ENCODE measurements at places on chromosomes 5 and 9. TPM values are rescaled to one million over a fixed set of nuclear protein-coding genes. Genes with fewer than 3 reads are reported as not detected.

DNA sequence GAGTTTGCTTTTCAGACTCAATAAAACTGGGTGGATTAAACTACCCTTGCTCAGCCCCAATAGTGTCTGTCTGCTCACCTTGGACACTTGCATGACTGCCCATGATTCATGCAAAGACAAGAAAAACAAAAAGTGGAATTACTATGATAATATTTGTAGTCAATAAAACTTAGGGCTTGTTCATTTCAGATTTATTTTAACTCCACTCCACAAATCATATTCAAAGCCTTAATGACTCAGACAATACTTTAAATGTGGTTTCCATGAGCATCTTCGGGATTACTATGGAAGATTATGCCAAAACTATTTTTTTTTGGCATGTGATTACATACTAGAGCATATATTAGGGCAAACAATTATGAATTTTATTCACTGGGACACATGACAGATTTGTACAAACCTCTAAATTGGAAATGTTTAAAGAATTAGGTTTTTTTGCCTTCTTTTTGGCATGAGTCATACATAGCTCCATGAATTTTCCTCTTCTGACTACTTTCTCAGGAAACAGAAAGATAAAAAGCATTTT, 468.9 kb downstream of the ACTL7B start:
- no peak overlapping the region for H3K4me3 ChIP-seq
- H3K27ac ChIP-seq, result no peak overlapping the region
- H3K36me3 ChIP-seq, result no peaks in the 10 kb centered on the region
- no peak for DNase-seq

GNA14 gene
- not detected for total RNA-seq

DNA sequence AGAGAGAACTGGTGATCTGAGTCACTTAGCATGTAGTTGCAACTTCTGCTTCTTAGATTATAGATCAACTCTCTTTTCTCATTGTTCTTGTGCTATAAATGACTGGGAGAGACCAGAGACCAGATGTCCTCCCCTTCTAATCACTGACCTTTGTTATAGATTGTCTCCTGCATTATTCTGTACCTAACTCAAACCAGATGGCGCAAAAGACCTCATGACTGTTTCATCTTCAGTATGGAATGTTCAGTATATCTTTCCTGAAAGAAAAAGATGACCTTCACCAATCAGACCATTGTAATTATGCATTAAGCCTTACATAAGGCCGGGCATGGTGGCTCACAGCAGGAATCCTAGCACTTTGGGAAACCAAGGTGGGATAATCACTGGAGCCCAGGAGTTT, 30.5 kb upstream of the ADAM19 start:
- H3K4me3 ChIP-seq, result no peak overlapping the region
- no peaks in the 10 kb centered on the region for H3K27me3 ChIP-seq
- DNase-seq, result no peak
- no peak overlapping the region for H3K27ac ChIP-seq

DNA sequence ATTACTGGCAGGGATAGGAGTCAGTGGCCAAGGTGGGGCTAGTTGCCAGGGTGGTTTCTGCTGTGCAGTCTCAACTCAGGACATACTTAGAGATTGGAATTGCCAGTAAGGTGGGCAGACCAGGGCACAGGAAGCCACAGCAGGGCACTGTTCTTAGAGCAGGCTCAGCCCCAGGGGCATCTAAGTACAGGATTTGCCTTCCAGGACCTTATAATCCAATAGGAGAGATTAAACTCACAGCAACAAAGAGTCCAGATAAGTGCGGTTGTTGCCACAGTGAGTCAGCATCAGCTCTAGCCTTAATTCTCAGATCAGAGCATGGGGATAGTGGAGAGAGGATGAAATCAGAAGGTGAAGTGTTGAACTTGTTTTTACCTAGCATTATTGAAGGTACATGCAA, 265.8 kb upstream of the TRPC7 start:
- H3K4me1 ChIP-seq, result no peaks in the 10 kb centered on the region
- no peaks in the 10 kb centered on the region for H3K36me3 ChIP-seq
- no peaks in the 10 kb centered on the region for H3K27me3 ChIP-seq
- no peak overlapping the region for H3K27ac ChIP-seq
- H3K4me3 ChIP-seq, result no peak overlapping the region
- DNase-seq, result no peak

DNA sequence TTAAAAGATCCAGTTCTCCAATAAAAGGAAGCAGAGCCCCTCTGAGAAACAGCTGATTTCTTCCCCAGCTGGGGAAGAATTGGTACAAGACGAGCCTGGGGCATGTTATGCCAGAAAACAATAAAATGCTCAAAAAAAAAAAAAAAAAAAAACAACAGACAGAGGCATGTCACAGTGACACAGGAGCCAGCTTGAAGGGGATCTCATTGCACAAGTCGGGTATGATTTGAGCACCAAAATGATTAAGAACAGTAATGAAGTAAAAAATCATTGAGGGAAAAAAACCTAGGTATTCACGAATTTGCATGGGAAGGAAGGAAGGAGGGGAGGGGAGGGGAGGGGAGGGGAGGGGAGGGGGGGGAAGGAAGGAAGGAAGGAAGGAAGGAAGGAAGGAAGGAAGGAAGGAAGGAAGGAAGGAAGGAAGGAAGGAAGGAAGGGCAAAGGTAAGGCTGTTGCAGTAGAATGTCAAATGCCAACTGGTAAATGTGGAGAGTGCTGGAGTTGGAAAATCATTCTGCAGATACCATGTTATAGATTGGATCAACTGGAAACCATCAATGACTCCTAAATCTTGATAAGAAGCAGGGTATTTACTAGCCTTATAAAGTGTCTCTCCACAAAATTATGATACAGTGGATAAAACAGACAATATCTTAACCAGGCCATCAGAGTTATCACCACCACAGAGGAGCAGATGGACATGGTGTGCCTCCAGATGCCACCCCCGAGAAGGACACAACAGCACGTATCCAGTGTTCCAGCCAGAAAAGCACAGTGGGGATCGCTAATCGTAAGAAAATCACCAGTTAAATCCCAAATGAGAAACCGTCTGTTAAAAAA, 7.2 kb downstream of the GNA14 start:
- H3K4me1 ChIP-seq, result no peaks in the 10 kb centered on the region
- H3K4me3 ChIP-seq, result no peak overlapping the region
- no peak overlapping the region for H3K27ac ChIP-seq
- H3K27me3 ChIP-seq, result peaks cover 13% of the 10 kb centered on the region
- DNase-seq, result no peak

- H3K27ac ChIP-seq, result no peak overlapping the region
- no peak overlapping the region for H3K4me3 ChIP-seq
- H3K36me3 ChIP-seq, result no peaks in the 10 kb centered on the region
- DNase-seq, result no peak
- H3K27me3 ChIP-seq, result peaks cover 8% of the 10 kb centered on the region
These were observed 305.1 kb downstream of the PSAT1 start for GRCh38 chr9:78601957-78602565.

DNA sequence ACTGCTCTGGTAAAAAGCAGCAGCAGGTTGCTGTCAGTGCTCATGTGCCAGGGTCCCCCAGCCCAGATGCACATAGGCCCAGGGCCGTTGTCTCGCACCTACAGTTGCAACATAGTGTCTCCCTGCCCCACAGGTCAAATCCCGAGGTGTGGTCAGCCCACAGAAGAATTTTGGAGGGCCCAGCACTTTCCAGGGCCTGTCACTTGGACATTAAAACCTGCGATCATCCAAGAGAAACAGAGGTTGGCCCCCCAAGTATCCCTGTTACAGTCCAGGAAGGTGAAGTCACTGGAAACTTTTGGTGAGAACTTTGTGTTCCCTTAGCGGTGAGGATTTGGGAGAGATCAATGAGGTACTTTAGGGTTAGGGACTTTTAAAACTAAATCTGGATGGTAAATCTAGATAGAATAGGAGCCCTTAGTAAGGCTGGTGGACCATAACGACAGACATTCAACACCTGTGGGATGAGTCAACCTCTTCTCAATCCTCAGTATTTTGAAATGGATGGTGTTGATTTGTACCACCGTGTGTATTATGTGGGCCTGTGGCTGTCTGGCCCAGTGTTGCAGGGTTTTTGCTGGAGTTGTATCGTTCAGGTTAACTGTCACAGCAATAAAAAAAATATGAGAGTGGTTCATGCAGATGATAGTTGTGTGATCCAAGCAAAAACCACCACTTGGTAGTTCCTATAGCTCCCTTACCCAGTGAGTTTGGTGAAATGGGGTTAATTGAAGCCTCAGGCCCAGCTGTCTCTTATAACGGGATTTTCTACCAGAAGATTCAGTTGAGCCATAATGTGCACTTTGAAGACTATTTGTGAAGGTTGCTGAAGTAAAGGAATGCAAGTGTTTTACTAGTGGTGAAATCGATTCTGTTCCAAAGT, 19.2 kb downstream of the OR2S2 start:
- no peaks in the 10 kb centered on the region for H3K36me3 ChIP-seq
- peaks cover 20% of the 10 kb centered on the region for H3K27me3 ChIP-seq
- DNase-seq, result no peak
- no peak overlapping the region for H3K27ac ChIP-seq

MRPL36 gene
- total RNA-seq, result 28.7 TPM
